Peyer's patch (tissue), 4 donors: ENCODE measurements at places on chromosomes 2 and 18. TPM values are rescaled to one million over a fixed set of nuclear protein-coding genes. Genes with fewer than 3 reads are reported as not detected.

TET3 gene
- total RNA-seq = 31.0 TPM

G6PC2 gene
- total RNA-seq = not detected

ADD2 gene
- total RNA-seq = 0.28 TPM

GRCh38 chr2:5285061-5285460 is 407.1 kb upstream of the SOX11 start:
- no peaks in the 10 kb centered on the region for H3K36me3 ChIP-seq
- no peaks in the 10 kb centered on the region for H3K4me1 ChIP-seq
- DNase-seq = no peak
- H3K4me3 ChIP-seq = no peak overlapping the region

DNA sequence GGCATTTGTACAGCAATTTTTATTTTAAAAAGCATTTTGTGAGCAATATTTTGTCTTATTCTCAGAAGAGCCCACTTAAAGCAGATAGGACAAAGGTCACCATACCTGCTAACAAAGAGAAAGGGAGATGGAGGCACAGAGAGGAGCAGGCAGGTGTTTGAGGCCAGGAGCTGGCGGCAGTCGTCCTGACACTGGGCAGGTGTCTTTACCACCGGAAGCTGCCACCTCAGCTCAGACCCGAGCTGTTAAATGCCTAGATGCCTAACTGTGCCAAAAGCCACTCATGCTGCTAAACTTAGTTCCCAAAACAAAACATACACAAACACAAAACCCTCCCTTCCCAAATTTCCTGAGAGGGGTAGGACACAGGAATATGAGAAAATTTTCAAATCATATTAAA is 120.9 kb downstream of the CNTNAP5 start:
- H3K36me3 ChIP-seq = no peaks in the 10 kb centered on the region
- no peak for DNase-seq
- no peak overlapping the region for H3K4me3 ChIP-seq
- no peaks in the 10 kb centered on the region for H3K27me3 ChIP-seq
- H3K4me1 ChIP-seq = no peaks in the 10 kb centered on the region

GRCh38 chr2:15092691-15093090 is 460.2 kb downstream of the LRATD1 start:
- H3K27me3 ChIP-seq = no peaks in the 10 kb centered on the region
- no peaks in the 10 kb centered on the region for H3K36me3 ChIP-seq
- H3K4me3 ChIP-seq = no peak overlapping the region
- no peak for DNase-seq
- H3K4me1 ChIP-seq = no peaks in the 10 kb centered on the region

DNA sequence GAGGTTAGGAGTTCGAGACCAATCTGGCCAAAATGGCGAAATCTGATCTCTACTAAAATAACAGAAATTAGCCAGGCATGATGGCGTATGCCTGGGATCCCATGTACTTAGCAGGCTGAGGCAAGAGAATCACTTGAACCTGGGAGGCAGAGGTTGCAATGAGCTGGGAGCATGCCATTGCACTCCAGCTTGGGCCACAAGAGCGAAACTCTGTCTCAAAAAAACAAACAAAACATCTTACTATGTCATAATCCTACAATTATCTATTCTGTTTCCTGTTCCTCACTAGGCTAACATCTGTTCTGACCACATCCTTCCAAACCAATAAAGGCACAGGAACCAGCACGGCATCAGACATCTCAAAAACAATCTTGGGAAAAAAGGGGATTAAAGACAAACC is 361.8 kb upstream of the UBE2E3 start:
- no peaks in the 10 kb centered on the region for H3K36me3 ChIP-seq
- H3K27me3 ChIP-seq = no peaks in the 10 kb centered on the region
- no peak for DNase-seq
- H3K4me3 ChIP-seq = no peak overlapping the region

- H3K27ac ChIP-seq = peak overlapping the region; percentile 94
- H3K36me3 ChIP-seq = no peaks in the 10 kb centered on the region
- no peak for DNase-seq
- H3K27me3 ChIP-seq = no peaks in the 10 kb centered on the region
- H3K4me3 ChIP-seq = peak overlapping the region; percentile 53
These were observed 2.3 kb downstream of the PKDCC start for GRCh38 chr2:42050010-42050702.

GAREM1 gene
- total RNA-seq = 29.9 TPM

DNA sequence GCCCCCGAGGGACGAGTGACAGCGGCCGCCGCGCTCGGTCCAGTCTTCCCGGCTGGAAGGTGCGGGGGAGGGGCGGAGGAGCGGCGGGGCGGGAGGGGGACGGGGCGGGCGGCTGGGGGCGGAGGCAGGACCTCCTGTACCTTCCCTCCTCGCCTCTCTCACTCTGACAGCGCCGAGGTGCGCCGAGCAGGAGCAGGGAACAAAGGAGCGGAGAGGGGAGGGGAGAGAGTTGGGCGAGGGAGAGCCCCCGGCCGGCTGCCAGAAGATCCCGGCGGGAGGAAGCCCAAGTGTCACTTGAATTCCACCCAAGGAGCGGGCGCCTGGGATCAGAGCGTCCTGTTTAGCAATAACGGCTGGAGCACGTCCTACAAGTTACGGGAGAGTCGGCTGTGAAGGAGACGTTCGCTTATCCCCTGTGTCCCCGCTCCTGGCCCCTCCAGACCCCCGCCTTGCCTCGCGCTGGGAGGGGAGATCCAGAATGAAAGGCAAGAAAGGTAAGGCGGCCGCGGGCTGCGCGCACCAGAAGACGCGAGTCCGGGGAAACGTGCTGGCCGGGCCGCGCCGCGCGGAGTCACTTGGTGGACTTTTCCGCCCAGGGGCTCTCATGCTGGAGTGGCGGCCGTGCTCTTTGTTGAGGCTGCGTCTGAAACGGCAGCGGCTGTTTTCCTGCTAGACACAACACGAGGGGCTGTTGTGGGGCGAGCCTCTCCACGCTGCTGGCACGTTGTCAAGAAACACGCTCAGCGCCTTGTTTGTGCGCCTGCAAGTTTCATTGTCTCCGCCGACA is at the start of gene TGIF1:
Gene TGIF1, plus strand, starts transcription at position 161 of the 787 bp plus-strand sequence. Its CDS starts 318 bp downstream, at position 479.
- peaks cover 3% of the 10 kb centered on the region for H3K4me1 ChIP-seq
- H3K4me3 ChIP-seq = peak within 1 kb of the TSS; percentile 75
- DNase-seq = peak; percentile 88
- H3K27me3 ChIP-seq = no peaks in the 10 kb centered on the region
- H3K36me3 ChIP-seq = no peaks in the 10 kb centered on the region

C2orf78 gene
- not detected for total RNA-seq

DNA sequence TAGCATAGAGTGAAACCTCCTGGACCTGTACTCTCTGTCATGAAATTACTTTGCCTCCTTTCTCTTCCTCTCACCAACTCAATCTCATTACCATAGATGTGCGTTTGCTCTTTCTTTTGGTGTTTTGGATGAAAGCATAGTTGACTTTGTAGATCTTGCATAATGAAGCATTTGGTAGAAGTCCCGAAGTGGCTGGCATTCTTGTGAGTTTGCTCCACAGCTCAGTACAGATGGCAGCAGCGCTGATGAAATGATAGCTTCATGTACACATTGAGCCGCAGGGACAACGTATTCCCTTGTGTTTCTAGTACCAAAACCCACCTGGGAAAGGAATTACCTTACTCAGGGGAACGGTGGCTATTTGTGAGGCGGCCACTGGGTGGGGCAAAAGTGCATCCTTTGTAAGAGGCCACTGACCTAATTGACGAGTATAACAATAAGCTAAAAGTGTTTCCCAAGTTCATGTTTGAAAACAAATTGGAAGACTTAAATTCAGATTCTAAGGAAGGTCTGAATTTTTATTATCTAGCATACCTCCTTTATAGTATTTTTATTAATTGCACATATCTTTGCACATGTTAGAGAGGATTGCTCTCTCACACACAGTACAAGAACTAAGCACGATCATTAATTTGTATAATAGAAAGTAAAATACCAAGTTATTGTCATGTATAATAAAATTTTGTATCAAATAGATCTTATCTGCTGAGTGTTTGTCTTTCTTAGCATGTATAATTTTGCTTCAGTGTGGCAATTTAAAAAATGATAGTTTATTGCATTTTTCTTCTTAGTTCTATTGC is 25.4 kb upstream of the CDH7 start:
- no peak for DNase-seq
- no peak overlapping the region for H3K4me3 ChIP-seq
- H3K4me1 ChIP-seq = no peaks in the 10 kb centered on the region
- H3K36me3 ChIP-seq = no peaks in the 10 kb centered on the region

GRCh38 chr2:1370461-1370860 is 42.8 kb upstream of the TPO start:
- no peak overlapping the region for H3K4me3 ChIP-seq
- DNase-seq = no peak
- no peaks in the 10 kb centered on the region for H3K4me1 ChIP-seq
- H3K27ac ChIP-seq = no peak overlapping the region

L3MBTL4 gene
- total RNA-seq = 14.0 TPM

TMEFF2 gene
- total RNA-seq = 0.54 TPM

GRCh38 chr2:64609227-64609941 is 44.3 kb downstream of the SERTAD2 start:
- peak overlapping the region; percentile 65 for H3K4me3 ChIP-seq
- H3K27ac ChIP-seq = peak overlapping the region; percentile 64
- peaks cover 6% of the 10 kb centered on the region for H3K4me1 ChIP-seq
- H3K27me3 ChIP-seq = no peaks in the 10 kb centered on the region
- no peaks in the 10 kb centered on the region for H3K36me3 ChIP-seq
